ENCODE measurements at places on chromosomes 6 and 20.

DNA sequence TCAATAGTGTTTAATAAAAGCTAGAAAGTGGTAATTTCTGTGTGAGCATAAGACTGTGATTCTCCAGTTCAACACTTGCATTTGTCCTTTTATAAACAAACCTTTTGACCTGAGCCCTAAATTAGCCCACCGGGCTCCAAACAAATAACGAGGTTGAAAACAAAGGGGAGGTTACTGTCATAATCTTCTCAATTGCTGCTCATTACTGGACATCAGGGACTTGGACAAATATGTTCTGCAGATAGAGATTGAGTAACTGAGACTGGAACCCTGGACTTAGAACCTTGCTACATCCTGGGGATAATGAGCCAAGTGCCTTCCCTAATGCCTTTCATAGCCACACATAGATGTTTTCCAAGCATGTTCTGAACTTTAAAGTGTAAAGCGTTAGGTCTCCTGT, 84.2 kb upstream of the PCSK2 start:
- no peak for DNase-seq

- no peak for DNase-seq
Measured at GRCh38 chr6:45783716-45784115, 231.9 kb downstream of the CLIC5 start.

DNA sequence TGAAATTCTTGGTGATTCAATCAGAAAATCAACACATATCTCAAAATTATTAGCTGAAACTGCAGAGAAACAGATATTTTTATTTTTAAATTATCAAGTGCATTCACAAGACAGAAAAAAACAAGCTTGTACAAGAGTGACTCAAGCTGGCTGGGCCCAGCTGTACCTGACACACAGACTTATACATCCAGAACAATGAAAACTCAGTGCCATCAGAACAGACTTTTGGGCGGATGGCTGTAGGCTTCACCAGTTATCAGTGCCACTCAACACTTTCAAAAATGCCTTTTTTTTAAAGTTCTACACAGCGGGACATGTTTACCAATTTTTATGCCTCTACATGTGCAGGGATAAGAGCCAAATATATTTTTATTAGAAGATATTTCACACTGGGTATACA, 102.8 kb downstream of the MYB start:
- no peak for DNase-seq

GRCh38 chr6:87483929-87484328, 11.2 kb downstream of the SLC35A1 start:
- no peak for DNase-seq

DNA sequence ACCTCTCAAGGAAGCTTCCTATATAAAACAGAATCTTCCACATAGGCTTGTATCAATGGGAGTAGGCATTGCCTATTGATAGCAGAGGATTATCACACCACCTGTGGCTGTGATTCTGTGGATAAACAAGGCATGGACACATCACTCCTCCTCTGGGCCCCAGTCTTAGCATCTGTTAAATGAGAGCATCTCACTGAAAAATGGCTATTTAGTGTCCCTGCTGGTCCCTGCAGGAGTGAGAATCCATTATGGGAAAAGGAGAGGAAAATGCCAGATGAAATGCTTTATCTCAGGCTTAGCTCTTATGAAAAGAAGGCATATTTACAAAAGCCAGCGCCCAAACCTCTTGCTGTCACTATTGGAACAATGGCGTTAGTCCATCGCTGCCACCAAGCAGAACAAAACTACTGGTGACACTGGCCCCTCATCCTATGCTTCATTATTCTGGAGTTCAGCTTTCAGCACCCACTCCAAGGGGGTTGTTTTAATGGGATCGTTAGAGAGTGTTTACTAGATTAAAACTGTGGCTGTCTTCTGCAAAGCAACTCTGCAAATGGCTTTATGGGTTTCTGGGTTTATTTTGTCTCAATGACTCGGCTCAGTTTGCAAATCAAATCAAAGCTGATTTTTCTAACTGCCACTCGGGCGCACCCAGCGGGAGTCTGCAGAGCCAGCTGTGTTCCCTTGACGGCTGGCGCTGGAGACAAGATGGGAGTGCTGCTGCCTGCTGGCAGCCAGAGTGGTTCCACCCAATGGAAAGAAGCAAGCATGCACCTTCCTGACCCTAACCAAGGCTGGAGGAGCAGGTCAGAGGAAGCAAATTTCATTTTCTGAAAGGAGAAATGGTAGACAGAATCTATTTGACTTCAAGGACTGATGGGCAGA, 658.8 kb upstream of the CHD6 start:
- no peak for DNase-seq

- DNase-seq: no peak
Measured at GRCh38 chr6:146574211-146574610, 24.6 kb upstream of the ADGB start.

GRCh38 chr20:34980543-34981233, 25.0 kb downstream of the MYH7B start:
- DNase-seq: no peak

- no peak for DNase-seq
Measured at GRCh38 chr6:158920311-158920905, 79.6 kb downstream of the RSPH3 start.

DNA sequence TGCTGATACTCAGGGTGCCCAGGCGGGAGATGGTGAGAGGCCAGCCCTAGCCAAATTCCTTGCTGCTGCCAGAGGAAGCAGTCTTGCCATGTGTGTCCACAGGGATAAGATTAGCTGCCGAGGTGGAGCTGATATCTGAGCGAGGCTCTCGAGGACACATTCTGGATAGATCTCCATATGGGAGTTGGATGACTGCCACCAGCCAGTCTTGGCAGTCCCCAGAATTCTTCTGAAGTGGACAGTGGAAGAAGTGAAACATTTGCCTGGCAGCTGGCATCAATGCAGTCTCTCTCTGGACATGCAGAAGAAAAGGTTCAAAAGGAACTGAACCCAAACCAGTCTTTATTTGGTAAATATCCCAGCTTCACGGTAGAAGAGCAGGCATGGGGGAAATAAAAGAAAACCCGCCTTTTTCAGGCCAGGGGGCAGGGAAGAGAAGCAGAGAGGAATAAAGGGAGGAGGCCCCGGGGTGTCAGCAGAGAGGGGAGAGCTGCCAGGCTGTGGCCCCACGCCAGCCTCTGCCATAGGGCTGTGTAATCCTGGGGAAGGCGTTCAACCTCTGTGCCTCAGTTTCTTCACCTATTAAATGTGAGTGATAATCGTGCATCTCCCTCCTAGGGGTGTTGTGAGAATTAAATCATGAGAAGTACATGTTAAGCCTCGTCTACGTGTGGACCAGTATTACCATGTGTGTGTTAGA, 3.7 kb upstream of the FUCA2 start:
- no peak for DNase-seq

DNA sequence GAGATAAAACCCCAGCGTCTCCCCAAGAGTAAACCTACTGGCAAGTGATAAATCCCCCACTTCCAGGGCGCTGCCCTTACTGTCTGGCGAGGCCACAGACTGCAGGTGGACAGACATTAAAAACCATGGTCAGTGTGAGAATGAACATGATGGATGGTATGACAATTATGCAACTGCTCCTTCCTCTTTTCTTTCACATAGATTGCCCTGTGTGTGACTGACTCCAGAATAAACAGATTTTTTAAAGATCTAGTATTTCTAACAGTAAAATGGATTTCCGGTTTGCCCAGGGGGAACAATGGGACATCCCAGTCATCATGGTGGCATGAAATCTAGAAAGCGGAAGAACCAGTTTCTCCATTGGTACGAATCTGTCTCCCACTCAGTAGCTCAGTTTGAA, 153.7 kb downstream of the FOXC1 start:
- peak; percentile 23 for DNase-seq

DNA sequence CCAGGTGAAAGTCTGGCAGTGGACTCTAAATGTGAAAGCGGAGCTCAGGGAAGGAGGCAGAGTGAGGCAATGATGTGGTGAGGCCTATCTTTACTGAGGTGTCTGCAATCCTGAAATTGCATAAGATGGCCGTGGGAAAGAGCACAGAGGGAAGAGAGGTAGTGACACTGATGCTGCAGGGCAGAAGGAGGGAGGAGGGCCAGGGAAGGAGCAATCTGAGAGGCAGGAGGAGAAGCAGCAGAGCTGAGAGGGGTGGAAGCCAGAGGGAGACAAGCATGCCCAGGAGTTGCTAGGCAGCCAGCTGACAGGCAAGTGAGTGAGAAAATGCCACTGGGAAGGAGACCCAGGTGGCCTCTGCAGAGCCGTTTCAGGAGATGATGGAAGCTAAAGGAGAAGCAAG, 97.4 kb upstream of the CNR1 start:
- DNase-seq: no peak

GRCh38 chr20:24131281-24131680, 142.7 kb upstream of the GGTLC1 start:
- no peak for DNase-seq

- peak; percentile 75 for DNase-seq
Measured at GRCh38 chr6:4593951-4594350, 182.3 kb upstream of the CDYL start.

GRCh38 chr20:34528921-34529297, 12.7 kb downstream of the DYNLRB1 start:
- DNase-seq: no peak

Data from inflammatory macrophage treated with lipopolysaccharide for 1 hour (primary cell).